ENCODE measurements at places on chromosomes 7 and 10.

DNA sequence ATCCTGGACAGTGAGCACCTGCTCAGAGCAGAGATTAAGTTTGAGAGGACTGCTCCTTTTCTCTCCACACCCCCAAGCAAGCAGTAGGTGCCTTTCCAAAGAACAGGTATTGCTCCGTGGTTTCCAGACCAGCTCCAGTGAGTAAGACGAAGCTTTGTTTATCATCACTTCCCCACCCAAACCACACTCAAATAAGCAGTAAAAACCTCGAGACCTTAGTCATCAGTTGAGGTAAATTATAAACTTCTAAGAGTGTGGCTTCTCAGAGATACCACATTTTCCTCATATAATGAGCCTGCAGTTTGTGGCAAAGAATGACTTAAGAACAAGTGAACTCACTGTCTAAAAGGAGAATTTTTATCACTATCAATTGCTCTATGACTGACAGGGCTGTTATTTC is 50.0 kb upstream of the GRB10 start:
- no peak for DNase-seq

- DNase-seq, result no peak
These were observed 133.7 kb downstream of the LHPP start for GRCh38 chr10:124595143-124595883.

DNA sequence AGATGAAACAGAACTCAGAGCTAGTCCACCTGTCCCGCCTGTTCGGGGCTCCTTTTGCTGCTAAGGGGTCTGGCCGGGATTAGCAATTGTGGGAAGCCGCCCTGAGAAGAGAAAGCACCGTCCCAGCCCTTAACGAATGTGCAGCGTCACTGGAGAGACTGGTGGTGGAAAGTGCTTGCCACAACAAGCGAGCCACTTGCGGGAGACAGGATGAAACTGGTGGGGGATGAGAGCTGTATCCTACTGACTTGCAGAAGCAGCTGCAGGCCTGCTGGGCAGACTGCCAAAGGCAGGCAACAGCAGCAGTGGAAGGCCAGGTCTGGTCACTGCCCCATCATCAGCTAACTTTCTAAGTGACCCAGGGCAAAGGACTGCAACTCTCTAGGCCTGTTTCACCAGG is 95.4 kb downstream of the FAM53B start:
- peak; percentile 28 for DNase-seq

DNA sequence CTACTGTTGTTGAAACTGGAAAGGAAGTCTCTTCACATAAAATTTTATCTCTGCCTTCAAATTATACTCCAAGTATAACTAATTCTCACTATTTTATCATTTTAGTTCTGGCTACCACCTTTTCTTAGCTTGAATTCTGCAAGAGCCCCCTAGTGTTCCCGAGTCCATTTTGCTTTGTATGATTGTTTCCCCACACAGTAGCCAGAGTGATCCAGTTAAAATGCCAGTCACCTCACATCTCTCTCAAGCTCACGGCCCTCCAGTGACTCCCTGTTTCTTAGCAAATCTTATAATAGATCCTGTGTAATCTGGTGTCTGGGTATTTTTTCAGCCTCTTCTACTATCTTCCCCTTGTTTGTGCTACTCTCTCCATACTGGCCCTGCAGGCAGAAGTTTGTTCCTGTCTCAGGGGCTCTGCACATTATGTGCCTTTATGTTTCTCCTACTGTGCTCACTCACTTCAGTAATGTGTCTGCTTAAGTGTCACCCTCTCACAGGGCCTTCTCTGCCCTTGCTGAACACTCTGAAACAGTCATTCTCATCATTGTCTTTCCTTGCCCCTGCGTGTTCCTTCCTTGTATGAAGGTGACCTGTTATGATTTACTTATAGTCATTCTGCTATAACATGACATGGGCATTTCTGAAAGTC is 8.9 kb downstream of the WAC start:
- DNase-seq, result no peak

DNA sequence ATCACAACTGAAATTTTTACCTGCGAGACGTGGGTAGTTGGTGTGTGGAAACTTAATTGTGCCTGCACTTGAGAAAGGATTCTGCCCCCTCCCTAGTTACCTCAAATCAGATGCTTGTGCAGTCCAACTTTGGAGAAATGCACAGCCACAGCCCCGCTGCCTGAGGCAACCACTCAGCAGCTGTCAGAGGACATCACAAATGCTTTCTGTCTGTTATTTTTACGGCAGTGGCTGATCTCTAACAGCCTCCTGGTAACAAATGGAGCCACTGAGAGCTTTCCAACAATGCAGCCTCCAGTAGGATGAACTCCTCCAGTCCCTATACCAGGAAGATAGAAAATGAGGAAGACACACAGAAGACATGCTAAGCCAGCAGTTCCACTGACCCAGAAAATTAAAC is 712.2 kb upstream of the GHITM start:
- DNase-seq, result no peak

- DNase-seq, result no peak
These were observed 536.5 kb upstream of the TEX47 start for GRCh38 chr7:89332026-89332425.

DNA sequence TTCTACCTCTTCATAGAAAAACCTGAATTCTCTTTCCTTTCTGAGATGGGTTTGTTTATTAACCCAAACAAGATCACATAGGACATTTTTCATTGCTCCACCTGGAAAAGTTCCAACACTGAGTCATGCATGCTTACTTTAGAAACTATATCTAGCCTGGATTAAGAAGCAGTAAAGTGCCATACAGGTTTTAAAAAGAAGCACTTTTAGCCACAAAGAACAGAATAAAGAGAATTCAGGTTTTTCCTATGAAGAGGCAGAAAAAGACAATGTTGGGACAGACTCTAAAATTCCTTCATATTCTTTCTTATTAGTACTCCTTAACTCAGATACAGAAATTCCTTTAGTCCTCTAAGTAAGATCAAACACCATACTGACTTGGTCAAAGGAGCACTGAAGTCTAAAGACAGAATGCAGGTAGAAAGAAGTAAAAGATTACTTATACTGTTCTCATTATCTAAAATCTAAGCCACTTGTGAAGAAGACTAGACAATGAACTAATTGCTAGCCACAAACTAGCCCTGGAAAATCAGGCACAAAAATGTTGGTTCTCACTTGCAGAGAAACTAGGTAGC is 241.3 kb downstream of the ANK3 start:
- no peak for DNase-seq

DNA sequence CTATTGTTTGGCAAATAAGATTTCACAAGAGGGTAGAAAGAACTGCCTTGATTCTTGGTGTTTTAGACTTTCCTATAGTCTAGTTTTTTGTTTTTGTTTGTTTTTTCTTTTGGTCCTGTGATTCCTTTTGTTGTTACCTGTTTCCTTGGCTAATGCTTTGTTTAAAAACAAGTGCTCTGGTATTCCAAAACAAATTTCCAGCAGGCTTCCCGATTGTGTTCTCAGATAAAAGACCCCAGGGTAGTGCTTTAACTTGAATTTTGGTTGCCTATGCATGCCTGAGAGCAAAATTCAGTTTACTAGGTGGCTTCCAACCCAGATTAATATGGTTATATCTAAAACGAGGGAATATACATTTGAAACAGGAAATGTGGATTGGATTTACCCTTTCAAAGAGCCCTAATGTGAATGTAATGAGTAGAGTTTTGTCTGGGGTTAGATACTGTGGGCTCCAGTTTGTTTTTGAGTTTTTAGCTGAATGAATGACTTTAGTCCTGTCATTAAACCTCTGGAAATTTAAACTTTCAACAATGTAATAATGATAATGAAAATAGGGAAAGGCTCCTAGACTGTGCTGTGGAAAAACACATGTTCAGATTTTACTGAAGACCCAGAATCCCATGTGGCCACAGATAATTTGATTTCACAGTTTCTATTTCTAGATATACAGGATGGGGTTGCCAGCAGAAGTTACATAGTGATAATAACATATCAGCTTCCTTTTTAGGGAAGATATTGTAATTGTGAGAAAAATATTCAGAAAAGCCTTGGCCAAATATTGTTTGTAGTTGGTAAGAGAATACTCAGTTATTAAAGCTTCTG is 23.9 kb downstream of the AUTS2 start:
- DNase-seq, result no peak

DNA sequence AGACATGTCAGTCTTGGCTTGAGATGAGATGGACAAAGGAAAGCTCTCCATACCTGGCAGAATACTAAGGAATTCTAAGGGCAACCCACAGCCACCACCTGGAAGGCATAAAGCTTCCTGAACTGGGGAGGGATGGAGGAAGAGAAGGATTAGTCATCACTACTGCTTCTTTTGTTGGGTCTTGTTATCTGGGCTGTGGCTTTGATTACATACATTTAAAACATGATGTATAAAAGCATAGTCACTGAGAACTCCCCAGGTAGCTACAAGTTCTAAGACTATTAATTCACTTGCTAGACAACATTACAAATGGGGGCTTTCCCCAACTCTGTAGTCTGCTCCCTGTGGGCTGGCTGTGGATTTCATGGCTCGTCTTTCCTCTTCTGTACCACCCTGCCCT is 58.2 kb downstream of the RBM33 start:
- no peak for DNase-seq

DNA sequence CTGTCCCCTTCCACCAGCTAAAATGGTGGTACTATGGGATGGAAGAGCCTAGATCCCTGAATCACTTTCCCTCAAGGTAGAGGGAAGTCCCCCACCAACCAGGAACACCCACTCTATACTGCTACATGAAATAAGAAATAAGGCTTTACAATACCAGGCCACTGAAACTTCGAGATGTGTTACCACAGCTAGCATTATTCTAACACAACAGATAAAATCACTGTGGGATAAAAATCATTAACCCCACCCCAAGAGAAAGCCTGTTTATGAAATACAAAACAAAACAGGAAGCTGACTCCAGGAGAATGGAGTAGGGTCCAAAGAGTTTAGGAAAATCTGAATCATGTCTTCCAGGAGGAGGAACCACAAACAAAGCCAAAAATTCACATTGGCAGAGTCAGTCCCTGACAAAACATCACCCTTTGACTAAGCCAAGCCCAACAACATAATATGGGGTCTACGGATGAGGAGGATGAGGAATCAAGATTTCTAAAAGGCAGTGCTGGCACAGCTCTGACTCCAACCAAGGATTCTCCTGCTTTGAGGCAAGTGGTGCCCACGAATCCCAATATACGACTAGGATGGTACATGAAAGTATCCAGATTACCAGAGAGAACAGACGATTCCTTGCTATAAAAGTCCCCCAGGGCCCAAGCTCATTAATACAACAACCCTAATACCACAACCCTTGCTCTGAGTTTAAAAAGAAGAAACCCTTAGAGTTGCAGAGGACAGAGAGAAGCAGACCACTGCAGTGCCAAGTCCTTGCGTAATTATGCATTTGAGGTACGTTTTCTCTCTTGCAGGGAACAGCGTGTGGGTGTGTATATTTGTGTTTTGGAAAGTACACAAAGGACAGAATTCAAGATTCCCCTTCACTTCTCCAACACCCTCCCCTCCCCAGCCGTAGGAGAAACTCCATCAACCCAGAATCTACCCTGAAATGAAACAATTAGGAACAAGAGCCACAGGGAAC is 23.7 kb downstream of the XPNPEP1 start:
- DNase-seq, result no peak

- DNase-seq, result no peak
These were observed 869 bp downstream of the LAMB4 start for GRCh38 chr7:108129018-108129965.

DNA sequence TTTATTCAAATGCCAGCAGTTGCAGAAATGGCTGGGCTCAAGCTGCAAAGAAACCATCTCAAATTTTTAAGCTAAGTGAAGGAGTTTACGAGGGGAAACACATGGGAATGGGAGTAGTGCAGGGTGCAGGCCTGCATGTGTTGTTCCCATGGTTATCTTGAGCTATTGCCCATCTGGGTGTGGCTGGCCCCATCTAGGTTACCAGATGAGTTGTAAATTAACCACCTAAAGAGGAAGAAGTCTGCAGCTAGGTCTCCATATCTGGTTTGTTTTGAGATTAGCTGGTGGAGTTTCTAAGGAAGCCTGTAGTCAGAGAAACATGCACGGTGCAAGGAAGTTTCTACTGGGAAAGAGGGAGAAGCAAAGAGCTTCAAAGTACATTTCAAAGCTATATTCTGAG is 23.3 kb upstream of the STEAP2 start:
- no peak for DNase-seq

DNA sequence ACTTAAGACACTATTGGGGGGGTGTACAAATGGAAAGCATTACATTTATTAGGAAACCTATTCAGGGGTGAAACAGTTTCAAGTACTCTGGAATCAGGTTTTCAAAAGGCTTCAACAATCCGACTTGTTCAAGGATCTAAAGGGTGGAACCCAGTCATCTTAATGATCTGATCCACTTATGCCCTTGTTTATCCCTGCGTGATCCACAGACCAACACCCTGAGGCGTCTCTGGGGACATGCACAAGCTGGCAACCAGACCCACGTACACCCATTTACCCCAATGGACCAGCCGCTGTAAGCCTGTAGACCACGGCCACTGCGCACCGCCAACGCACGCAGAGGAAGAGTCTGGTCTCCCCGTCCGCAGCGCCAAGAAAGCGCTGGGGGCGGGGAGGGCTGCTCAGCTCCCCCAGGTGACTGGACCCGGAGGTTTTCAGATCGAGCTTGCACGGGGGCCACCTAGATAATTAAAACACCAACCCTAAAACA is 13.4 kb downstream of the HNRNPF start:
- no peak for DNase-seq

DNA sequence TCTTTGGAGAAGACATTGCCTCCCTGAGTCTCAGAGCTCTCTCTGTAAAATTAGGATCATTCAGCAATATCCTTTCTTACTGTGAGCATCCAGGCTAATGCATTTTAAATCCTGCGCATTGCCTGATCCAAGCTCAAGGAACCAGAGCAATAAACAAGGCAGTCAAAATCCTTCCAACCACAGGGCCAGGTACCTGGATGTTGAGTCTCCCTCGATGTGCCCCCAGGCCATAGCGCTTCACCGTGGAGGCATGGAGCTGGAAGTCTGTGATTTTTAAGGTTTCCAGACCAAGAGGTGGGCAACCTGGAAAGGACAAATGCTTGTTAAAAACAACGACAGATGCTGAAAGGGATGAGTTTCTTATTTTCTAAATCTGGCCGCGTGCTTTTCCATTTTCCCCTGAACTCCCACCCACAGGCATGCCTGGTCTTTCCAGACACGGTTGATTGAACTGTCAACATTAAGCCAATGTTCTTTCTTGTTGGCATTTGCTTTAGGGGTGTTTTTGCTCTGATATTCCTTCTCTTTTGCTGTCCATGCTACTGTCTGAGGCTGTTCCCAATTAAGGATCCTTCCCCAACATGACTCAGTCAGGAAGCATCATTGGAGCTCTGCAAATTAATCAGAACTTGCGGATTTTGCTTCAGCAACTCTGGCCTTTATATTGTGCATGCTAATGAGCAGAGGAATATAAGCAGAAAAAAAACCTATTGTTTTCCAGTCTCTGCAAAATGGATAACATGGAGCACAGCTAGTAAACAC is 29.0 kb downstream of the CPXM2 start:
- DNase-seq, result no peak

DNA sequence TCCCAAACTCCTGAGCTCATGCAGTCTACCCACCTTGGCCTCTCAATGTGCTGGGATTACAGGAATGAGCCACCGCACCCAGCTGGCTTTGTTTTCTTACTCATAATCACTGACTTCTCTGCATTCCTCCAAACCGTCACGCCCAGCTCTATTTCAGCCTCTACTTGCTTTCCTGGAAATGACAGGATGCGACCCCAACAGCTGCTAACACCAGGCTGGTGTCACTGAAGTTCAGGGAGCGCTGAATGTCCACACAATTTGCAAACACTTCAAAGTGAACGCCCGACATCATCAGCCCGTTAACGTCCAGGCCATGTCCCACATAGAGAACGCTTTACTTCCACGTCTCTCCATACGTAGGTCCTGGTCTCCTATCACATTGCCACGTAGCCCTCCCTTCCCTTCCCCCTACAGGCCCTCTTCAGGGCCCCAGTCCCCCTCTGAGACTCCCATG is 12.8 kb upstream of the PROSER2 start:
- DNase-seq, result no peak

GRCh38 chr10:18699849-18700840 is 40.9 kb downstream of the ARL5B start:
- no peak for DNase-seq

All from stimulated activated CD4-positive, alpha-beta T cell treated with anti-CD3 and anti-CD28 coated beads, TNF-alpha, amount 100 ng/mL, for 1 hour (primary cell).